Activated T-helper 1 cell treated with anti-CD3 and anti-CD28 coated beads, Interleukin-2, amount 50 U/mL, for 16 hours (primary cell): ENCODE measurements at places on chromosomes 7 and 10.

DNA sequence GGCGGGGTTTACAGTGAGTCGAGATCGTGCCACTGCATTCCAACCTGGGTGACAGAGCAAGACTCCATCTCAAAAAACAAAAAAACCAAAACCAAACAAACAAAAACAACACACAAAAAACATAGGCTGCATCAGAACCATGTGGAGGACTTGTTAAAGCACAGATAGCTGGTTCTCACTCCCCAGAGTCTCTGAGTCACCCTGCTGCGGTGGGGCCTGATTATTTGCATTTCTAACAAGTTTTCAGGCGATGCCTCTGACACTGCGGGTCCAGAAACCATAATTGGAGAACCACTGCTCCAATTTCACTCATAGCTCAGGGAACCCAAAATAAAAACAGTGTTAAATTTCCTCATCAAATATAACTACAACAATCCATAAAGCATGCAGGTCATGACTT lies 816.7 kb downstream of the MAGI2 start:
- DNase-seq = no peak

DNA sequence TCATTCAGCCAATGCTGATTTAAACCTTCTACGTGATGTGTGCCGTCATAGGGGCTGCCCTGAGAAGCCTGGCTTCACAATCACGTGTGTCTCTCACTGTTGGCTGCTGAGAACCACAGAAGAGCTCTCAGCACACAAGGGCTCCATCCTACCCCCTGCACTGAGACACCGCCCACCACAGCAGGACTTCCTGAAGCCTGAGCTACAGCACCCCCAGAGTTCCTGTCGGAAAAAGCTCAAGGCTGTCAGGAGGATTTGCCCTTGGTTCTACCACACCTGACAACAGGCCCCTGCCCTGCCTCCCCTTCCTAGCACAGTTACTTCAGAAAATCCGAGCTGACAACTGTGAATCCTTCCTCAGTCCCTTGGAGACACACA lies 191.9 kb downstream of the MAD1L1 start:
- no peak for DNase-seq

- peak; percentile 39 for DNase-seq
These were observed 82.3 kb upstream of the ADRB1 start for GRCh38 chr10:113961182-113962031.

- no peak for DNase-seq
These were observed 6.7 kb upstream of the FAM170B start for GRCh38 chr10:49140304-49141177.

DNA sequence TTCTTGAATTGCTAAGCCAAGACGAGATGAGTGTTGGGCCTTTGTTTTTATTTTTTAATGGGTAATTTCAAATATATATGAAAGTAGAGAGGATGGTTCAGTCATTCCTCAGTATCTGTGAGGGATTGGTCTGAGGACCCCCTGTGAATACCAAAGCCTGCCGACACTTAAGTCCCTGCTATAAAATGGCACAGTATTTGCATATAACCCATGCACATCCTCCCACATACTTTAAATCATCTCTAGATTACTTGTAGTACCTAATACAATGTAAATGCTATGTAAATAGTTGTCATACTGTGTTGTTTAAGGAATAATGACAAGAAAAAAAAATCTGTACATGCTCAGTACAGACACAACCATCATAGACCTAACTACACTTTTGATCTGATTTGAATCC lies 73.4 kb downstream of the NOD1 start:
- DNase-seq = no peak

- no peak for DNase-seq
These were observed 1209.6 kb upstream of the C7orf33 start for GRCh38 chr7:147380926-147381325.

- no peak for DNase-seq
These were observed 4.1 kb downstream of the PPIF start for GRCh38 chr10:79351332-79351731.

DNA sequence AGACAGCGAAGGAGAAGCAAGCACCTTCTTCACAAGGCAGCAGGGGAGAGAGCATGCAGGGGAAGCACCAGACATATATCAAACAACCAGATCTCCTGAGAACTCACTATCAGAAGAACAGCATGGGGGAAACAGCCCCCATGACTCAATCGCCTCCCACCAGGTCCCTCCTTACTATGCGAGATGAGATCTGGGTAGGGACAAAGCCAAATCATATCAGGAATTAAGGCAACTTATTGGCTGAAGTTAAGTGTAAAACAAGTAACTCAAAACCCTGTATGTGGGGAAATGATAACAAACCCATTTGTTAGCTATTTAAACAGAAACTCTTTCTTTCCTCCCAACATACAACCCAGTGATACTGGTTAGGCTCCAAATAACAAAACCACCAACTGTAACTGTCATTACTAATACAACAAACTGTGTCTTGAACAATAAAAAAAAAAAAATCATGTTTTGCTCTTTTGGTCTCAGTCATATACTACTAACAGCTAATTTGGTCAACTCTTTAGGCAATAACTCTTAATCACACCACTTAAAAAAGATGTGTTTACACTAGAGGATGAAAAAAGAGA lies 57.8 kb downstream of the MINDY3 start:
- no peak for DNase-seq
